ENCODE measurements at places on chromosomes 1 and 21.

DNA sequence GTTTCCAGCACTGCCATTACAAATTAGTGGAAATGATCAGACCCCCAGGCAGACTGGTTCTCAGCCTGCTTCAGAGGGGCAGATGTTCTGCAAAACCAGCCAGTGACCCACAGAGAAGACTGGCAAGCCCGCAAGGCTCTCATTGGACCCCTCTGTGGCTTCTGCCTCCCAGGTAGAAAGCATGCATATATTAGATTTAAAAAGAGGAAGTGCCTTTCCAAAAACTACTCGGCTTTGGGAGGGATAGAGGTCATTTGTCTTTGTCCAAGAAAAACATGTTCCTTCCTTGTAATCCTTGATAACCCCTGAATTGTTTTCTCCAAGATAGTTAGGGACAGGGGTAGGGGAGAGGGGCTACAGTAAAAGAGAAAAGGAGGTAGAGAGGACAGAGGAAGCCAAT lies 11.8 kb downstream of the HIVEP3 start:
- DNase-seq: no peak

DNA sequence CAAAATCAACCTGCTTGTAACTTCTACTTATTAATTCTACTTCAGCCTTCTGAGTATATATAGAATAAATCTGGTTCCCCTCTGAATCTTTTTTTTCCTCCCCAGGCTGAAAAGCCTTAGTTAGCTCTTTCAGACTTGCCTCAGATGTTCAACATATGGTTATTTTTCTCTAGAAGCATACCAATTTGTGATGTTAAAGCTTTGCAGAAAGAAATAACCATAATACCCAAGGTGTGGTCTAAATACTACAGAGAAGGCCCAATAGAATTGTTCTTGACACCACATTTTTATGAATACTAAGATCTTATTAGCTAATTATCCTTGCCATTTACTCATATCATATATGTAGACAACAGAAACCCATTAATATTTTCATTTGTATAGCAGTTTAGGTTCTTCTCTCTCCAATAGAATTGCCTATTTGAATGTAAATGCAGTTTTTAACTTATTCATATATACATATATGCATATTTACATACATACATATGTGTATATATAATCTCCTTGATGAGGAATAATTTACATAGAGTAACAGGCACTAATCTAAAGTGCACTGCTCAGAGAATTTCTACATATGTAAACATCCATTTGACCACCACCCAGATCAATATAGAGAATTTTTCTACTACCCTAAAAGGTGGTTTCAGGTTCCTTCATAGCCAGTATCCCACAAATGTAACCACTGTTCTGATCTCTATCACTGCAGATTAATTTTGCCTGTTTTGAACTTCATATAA lies 175.2 kb upstream of the IVNS1ABP start:
- DNase-seq: no peak

DNA sequence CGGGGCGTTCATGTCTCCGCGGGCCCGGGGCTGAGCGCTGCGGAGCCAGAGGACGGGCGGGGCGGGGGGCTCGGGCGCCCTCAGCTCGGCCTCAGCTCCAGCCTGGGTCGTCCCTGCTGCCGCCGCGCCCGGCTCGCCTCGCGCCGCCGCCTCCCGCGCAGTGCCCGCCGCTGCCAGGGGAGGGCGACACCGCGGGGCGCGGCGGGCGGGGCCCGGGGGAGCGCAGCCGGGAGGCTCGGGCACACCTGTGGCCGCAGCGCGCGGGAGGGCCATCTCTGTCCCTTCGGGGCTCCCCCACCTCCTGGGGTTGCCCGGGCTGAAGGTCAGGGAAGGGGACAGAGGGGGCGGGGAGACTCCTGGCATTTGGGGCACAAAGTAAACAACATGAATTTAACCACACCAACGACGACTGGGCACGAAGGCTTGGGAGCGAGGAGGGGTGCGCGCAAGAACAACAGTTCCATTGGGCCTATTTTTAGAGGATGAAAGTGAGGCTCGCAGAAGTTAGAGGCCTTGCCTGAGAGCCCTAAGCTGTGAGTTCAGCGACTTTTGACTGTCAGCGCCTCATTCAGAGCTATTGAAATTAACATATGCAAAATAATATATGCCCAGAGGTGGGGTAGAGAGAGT lies at the start of gene FAM131C:
Gene FAM131C (minus strand): TSS at position 162 of the 630 bp plus-strand sequence. CDS start 209 bp downstream, outside the sequence.
- peak; percentile 13 for DNase-seq

DNA sequence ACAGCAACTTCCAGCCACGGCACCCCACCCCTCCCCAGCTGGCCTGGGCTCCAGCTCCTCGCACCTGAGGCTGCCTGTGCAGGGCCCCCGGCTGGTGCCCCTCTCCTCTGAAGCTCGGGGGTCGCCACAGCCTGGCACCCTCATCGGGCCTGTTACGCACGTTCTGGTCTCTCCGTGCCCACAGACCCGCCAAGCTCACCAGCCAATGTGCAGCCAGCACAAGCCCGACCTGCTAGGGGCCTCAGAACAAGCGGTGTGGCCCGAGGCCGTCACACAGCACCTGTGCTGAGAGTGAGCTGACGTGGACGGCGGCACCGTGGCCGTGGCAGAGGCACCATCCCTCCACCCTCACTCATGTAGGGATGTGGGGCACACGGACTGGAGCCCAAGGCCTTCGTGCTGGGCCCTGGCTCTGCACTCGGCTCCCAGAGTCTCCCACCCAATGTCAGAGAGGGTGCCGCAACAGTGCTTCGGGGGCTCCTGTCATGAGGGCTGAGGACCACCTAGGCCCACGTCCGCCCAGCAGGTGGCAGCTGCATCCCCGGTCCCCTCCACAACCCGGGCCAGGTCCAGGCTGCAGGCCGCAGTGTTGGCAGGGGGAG lies 4.4 kb upstream of the SAMD11 start:
- DNase-seq: no peak

DNA sequence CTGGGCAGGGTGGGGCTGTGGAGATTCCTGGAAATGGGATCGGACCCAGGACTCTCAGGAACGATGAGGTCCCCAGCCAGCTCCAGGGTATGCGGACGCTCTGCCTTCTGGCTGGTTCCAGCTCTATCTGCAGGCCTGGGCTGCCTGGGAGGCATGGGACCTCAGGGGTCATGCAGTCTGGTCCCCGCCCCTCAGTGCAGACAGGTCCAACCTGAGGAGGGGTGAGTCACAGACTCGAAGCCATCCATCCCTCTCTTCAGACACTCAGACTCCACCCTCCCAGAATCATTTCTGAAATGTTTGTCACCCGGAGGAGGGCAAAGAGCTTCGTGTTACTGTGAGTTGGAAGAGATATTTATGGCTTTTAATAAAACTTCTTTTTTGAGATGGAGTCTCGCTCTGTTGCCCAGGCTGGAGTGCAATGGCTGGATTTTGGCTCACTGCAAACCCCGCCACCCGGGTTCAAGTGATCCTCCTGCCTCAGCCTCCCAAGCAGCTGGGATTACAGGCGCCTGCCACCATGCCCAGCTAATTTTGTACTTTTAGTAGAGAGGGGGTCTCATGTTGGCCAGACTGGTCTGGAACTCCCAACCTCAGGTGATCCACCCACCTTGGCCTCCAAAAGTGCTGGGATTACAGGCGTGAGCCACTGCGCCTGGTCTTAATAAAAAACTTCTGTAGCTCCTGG lies 5.9 kb upstream of the MYOM3 start:
- no peak for DNase-seq

DNA sequence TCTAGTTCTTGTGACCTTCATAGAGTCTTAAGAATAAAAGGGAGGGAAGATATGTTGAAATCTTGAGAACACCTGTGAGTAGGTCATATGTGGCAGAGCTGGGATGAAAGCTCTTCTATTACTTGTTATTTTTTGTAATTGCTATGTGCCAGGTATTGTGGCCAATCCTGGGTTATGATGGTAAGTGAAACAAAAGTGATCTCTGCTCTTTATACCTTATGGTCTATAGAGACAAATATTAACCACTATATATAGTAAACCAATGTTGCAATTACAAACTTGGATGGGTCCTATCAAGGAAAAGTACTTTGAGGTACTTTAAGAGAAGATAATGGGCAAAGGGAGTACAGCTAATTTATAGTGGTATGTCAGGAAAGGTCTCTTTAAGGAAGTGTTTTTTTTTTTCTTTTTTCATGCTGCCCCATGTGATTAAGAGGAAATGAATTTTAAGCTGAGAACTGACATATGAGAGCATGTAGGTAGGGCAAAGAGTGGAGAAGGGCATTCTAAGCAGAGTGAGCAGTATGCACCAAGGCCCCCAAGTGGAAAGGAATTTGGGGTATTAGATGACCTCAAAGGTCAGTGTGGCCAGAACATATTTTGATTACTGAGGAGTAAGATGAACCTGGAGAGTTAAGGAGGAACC lies 43.3 kb downstream of the POU2F1 start:
- DNase-seq: no peak

All from stimulated activated CD4-positive, alpha-beta T cell treated with anti-CD3 and anti-CD28 coated beads, Interleukin-12 subunit alpha, Interleukin-12 subunit beta, amount 100 ng/mL, for 24 hours (primary cell).